MM.1S (cell line): ENCODE measurements at places on chromosomes 12 and 14.

- DNase-seq: no peak
These were observed 114.4 kb downstream of the LMNTD1 start for GRCh38 chr12:25438638-25439037.

DNA sequence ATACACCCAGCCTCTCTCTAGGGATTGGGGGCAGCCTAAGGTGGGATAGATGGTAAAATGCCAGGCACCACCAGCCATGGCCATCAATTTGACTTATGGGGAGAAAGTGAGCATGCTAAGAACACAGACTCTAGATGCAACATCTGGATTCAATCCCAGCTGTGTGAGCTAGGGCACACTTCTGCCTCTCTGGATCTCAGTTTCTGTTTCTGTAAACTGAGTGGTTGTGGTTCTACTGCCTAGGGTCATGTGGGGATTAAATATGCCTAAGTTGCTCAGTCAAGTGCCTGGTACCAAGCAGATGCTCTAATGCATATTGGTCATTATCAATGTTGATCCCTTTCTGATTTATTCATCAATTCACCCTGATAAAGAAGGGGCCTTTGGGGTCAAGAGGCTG lies 12.6 kb upstream of the OAS1 start:
- DNase-seq: peak; percentile 25

- no peak for DNase-seq
These were observed 189.3 kb downstream of the ITPR2 start for GRCh38 chr12:26643532-26644315.

DNA sequence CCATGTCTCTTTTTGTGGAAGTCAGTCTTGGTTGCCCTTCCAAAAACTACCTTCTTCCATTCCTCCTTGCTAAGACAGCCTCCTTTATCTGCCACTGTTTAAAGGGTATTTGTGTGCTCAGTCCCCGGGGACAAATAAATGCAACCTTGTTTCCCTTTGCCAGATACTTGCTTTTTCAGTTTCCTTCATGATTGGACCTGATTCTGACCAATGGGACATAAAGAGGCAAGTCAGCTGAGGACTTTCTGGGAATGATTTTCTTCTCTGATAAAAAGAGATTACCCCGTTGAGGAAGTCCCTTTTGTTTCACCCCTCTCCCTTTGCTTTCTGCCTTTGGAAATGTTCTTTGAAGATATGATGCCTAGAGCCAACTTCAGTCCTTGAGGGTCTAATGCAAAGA lies 7.4 kb upstream of the TUBA1B start:
- DNase-seq: no peak

DNA sequence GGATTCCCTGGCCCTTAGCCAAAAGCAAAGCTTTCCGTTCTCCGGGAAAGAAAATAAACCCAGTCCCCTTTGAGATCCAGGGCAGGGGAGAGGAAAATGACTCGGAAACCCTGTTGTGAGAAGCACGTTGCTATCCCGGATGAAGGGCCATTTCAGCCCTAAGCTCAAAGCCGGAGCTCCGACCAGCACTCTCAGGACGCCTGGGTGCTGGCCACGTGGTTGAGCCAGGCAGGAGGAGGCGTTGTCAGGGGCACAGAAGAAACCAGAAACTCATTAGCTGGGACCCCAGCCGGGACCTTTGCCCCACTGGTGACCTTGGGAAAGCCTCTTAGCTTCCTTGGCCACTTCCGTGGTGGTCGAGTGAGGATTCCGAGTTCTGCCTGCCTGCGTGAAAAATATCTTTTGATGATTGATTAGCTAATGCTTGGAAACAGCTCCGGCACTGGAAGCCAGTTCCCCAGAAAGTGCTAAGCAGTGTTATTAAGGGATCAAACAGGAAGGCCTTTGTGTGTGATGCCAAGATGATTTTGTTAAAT lies 57.6 kb upstream of the FZD10 start:
- DNase-seq: no peak

DNA sequence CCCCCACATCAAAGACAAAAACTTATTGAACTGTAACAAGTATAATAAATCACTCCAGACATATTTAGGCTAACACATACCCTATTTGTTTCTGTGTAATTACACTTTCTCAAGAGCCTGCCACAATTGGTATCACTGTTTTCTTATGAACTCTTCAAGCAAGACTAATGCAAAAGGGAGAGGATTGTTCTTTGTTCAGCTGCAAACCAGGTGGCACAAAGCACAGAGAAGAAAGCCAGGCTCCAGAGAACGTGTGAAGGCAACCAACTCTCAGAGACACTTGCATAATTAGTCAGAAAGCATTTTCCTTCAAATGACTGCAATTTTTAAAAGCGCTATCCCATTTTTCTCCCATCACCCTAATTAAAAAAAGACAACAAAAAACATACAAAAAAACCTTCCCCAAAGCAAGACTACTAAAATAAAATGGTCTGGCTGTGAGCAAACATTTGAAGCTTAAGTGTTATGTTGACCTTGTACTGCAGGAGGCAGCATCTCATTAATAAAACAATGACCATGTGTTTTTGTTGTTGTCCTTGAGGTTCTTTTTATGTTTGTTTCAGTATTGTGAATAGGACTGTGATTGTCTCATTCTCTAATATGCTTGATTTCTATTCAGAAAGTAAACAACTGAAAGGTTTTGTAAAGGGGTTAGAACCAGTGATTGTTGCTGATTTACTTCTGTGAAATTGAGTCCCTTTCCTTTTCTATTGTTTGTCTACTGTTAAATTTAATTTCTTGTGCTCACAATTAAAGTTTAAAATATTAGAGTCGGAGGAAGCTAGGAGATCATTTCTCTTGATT lies 452.7 kb upstream of the PDE3A start:
- DNase-seq: peak; percentile 48

- no peak for DNase-seq
These were observed 316.3 kb downstream of the NUAK1 start for GRCh38 chr12:105822131-105823105.

- DNase-seq: no peak
These were observed 6.1 kb upstream of the KRT18 start for GRCh38 chr12:52942901-52943181.

GRCh38 chr12:60144395-60144794 lies 548.6 kb downstream of the SLC16A7 start:
- DNase-seq: no peak

DNA sequence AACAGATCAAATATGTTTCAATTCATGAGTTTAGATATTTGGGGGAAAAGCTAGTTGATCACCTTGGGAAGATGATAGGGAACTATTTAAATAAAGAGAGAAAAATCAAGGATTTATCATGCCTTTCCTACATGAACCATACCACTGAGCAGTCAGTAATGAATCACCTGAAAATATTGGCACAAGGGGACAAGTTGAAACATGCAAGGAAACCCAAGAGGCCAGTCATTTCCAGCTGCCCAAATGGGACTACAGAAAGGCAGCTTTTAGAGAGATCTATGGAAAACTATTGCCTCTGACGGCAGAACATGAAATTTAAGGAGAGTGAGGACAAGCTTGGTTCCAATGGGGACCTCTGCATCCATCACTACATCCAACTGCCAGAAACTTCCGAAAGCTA lies 14.1 kb upstream of the ETV6 start:
- DNase-seq: no peak

DNA sequence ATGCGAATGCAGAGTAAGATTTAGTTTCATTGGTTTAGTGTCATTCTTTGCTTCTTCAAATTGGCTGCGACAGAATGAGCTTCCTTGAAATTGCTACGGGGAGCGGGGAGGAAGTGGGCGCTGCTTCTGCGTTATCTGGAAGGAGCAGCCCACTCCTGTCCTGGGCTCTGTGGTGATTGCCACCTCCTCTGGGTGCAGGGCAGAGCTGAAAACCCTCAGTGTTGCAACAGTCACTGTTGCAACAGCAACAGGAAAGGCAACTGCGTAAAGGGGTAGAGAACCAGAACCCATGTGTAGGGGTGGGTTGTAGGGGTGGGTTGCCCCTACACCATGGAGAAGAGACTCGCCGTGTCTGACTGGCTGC lies 57.7 kb downstream of the MAX start:
- no peak for DNase-seq

- DNase-seq: no peak
These were observed 98.9 kb downstream of the PLXNC1 start for GRCh38 chr12:94247246-94247645.

- no peak for DNase-seq
These were observed 186.0 kb downstream of the SLC25A21 start for GRCh38 chr14:36986407-36986806.

GRCh38 chr14:24330973-24331674 lies 3.7 kb downstream of the ADCY4 start:
- DNase-seq: no peak

DNA sequence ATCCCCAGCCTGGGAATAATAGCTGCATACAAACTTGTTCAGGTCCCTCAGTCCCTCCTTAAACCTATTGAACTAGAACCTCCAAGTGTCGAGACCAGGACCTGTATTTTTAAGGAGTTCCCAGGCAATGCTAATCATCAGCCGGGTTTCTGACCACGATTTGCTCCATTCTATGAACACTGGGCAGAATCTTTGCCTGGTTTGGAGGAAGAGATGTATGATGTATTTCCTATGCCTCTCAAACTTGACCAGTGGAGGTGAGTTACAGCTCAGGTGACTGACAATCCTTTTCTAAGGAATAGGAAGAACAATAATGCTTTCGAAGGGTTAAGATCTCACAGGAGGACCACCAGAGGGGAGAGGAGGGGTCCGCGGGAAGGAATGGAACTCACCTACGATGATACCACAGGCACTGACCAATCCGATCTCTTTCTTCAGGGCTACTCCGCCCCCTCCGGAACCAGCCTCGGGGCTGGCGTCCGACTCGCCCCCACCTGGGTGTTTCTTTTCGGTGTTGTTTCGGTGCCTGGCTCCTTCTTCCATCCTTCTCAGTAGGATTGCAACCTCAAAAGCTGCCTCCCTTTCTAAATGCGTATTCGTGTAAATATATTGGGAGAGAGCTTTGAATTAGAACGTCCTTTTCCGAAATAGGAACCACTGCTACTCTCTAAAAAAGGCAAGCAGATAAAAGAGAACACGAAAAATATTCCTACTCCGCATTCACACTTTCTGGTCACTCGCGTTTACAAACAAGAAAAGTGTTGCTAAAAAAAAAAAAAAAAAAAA lies 895 bp downstream of the SLC7A8 start:
- DNase-seq: peak; percentile 29

DNA sequence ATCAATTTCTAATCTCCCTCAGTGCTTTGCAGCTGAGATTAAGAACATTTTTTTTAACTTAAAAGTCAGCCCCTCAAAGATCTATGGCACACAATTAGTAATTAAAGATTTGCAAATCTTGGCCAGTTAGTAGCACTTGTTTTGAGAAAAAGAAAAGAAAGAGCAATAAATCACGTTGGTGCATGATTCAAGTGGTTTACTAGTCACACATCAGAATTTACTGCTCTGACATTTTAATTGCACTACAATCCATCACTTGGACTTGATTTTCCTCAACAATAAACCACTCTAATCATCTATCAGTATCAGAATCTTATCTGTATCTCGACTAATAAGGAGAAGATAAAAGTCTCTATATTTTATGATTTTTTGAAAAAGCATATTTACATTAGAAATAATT lies 154.3 kb downstream of the HELB start:
- no peak for DNase-seq

GRCh38 chr14:95121911-95122620 lies 35.3 kb downstream of the DICER1 start:
- no peak for DNase-seq

GRCh38 chr14:105166571-105167302 lies 1.8 kb downstream of the JAG2 start:
- DNase-seq: no peak

DNA sequence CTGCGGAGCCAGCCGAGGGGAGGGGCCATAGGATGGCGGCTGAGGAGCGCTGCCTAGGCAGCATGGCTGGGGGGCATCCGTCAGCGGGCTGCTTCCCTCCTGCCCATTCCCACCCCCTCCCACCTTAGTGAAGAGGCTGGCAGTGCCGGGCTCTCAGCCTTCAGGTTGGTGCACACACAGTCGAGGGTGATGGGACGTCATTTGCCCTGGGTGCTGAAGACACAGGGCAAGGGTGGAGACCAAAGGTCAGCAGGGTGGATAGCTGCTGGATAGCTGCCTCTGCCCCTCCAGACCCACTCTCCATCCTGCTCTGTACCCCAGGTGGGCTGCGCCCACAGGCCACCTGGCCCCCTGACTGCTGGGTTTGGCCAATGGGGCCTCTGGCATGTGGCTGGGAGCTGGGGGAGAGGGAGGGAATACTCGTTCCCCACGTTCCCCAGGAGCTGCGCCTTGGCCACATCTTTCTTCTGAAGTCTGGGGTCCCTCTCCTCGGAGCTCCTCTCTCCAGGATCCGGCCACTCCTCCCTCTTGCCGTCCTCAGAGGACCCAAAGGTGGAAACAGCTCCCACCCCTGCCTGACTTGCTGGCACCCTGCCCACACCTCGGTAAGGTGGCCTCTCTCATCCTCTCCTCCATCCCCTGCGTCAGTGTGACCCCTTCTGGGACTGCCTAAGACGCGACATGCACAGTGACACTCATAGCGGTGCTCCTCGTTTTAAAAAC lies 11.2 kb upstream of the CDC42BPB start:
- no peak for DNase-seq

DNA sequence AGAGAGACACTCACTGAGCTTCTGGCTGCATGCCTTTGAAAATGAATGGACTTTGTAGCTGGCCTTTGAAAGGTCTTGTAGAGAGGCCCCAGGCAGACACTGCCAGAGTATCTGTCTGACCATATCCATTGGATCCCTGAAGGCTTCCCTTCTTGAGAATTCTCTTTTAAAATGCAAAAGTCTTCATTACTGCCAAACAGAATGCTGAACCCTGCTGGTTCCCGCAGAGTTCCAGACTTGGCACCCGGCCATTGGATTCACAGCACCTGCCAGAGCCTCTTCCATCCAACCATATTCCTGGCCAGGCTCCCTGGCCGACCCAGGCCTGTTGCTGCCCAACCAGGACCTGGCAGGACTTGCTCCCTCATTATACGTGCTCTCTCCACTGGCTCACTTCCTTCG lies 182.5 kb downstream of the GXYLT1 start:
- no peak for DNase-seq

DNA sequence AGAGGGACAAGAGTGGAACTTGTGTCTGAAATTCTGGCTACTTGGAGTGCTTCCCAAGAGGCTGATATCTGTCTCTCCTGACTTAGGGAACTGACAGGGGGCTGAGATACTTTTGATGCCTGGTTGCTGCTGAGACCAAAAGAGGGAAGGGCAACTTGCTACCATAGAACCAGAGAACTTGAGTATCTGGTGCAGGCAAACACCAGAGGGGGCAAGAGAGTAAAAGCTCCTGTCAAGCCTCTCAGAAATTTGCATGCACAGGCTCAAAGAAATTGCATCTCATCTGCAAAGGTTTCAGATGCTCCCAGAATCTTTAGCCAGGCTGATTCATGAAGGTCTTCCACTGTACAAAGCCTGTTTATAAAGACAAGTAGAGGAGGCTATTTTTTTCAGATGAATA lies 391.3 kb upstream of the FOXG1 start:
- peak; percentile 19 for DNase-seq

DNA sequence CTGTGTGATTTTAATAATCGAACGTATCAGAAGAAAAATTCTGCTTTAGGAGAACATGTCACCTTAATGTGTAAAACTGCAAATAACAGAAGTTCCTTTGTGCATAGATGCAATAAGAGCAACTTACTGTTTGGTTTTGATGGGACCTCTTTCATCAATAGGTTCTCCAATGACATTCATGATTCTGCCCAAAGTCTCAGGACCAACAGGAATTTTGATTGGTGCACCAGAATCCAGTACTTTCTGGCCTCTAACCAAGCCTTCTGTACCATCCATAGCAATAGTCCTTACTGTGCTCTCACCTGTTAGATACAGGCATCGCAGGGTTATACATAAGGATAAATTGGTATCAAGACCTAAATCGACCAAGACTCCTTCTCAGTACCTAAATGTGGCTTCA lies 1.1 kb downstream of the ATP5F1B start:
- DNase-seq: no peak
